ENCODE measurements at places on chromosomes 6 and 20.

DNA sequence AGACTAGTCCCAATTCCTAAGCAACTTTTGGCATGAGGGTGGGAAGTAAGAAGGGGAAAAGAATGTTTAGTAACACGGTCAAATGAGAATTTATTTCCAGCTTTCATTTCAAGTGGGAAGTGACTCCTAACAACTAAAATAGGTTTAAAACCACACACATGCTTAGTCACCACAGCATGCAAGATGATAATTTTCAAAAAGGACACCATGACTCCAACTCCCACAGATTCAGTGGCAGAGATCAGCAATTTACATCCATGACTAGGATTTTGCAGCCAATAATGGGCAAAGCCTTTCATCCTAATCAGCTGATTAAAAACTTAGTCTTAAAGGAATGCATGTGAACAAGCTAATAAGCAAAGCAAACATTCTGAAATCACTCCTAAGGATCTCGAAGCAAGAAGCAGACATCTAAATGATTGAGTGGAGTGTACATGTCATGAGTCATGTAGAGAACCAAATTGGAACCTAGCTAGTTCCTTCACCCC lies 48.1 kb upstream of the GCLC start:
- DNase-seq: no peak

GRCh38 chr20:51412333-51412871 lies 130.1 kb downstream of the NFATC2 start:
- peak; percentile 34 for DNase-seq

DNA sequence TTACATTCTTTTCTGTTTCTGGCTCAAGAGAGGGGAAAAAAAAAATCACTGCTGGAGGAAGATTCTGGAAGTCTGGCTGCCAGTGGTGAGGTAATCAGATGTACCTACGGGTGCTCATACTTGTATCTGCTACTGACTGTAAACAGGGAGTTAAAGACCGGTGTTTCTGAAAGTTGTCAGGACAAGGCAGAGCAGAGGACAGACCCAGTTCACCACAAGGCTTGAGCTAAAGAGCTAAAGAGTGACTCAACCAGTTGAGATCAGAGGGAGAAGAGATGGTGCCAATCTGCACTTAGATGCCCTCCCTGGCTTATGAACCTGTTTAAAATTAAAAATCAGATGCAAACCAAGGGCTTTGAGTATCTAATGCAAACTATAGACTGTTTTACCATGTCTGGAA lies 55.4 kb downstream of the CEP162 start:
- DNase-seq: no peak

- no peak for DNase-seq
Observed at GRCh38 chr6:22709803-22710202, 140.4 kb downstream of the HDGFL1 start.

GRCh38 chr6:43078691-43079090 lies 2.6 kb downstream of the PTK7 start:
- DNase-seq: no peak

GRCh38 chr6:33607784-33608161 lies 13.3 kb upstream of the ITPR3 start:
- no peak for DNase-seq

- peak; percentile 44 for DNase-seq
Observed at GRCh38 chr6:97669191-97670031, 386.4 kb upstream of the MMS22L start.

DNA sequence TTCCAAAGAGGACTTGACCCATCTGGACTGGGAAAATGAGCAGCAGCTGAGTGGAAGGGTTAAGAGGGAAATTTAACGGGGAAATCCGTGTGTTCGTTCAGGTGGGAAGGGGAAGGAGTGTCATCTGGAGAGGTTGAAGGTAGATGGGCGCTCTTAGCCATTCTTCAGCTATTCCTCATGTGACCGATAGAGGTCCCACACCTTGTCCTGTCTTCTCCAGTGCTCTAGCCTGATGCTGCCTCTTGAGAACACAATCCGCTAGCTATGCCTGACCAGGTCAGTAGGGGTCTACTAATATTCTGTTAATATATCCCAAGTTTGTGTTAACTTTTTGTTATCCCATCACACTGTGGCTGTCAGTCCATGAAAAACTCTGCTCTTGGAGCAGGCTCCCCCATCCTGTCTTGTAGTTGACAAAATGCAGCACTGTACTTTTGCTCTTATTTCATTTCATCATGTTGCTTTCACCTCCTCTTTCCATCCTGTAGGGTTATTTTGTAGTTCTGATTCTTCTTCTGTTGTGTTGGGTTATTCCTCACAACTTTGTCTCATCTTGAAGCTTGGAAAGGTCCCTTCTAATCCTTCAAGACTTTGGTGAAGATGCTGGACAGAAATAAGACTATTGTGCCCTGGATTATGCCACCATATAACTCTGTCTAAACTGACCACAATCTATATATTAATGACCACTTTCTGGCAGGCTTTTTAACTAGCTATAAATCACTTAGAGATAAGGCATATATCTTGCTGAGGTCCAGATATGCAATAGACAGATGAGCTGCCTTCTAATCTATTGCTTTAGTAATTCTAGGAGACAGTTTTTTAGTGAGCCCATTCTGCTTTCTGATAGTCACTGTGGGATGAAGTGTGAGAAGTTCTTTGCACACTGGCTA lies 123.4 kb upstream of the SUPT3H start:
- no peak for DNase-seq

- no peak for DNase-seq
Observed at GRCh38 chr20:45456632-45457031, 12.9 kb upstream of the WFDC2 start.

DNA sequence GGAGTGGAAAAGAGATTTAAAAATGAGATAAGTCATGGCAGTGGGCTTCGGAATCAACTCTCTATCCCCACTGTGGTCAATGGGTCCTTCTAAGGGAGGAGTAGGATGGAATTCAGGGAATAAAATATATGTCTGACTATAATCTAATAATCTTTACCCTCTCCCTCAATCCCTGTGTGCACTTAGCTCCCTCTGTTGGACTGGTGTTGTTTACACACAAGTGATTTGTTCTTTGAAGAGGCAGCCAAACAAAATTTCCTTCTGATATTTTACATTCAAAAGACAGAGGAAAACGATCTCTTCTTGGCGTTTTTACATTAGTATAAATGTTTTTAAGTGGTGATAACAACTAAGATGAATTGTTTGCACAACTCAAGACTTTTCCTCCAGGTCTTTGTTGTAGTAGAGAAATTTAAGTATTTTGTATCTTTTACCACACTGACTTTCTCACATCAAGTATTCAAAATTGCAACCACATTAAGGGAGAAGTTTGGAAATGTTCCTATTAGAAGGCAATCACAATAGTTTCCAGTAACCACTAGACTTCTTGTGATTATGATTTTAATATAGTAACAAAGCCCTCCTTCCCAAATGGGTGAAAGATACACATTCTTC lies 317.8 kb downstream of the CENPW start:
- no peak for DNase-seq

DNA sequence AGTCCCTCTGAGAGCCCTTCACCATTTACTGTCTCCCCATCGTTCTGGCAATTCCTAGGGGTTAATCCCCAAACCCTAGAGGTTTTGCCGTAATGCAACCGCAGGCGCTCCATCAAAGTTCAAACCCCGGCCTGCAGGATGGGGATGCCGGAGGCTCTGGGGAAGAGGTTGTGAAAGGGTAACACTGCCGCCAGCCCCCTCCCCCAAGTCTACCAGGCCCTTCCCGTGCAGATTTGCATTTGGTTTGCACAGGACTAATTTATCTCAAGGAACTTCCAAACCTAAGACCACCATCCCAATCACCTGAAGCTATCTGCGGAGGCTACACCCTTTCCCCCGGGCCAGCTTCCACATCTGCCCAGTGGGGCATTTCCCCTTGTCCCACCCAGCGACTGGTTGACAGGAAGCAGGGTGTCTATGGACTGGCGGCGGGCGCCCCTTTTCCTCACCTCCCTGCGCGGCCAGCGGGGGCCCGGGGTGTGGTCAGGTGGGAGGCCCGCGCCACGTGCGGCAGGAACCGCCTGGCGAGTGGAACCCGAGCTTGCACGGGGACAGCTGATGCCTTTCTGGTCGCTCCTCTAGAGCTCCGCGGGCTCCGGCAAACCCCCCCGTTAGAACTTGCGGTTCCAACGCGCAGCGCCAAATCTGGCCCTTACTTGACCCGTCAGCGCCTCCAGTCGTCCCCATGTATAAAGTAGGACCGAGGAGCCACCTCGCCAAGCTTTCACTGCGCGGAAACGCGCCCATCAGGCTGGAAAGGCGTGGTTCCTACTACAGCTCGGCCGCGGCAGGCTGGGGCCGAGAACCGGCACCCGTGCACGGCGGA lies 9.4 kb upstream of the SLC4A11 start:
- no peak for DNase-seq

DNA sequence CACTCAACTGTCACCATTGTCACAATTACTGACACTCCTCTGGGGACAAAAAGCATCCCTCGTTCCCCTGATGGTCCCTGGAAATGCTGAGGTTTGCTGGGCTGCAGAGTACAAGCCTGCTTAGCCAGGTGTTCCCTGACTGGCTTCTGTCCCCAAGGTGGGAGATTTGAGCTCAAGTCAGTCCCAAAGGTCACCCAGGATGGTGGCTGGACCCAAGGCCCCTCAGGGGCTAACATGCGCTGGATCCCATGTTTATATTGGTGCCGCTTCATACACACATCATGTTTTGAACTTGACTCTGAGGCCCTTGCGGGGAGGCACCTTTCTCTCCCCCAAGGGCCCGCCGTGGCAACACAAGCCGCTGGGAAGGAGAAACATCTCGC lies 44.2 kb downstream of the PMEPA1 start:
- no peak for DNase-seq

DNA sequence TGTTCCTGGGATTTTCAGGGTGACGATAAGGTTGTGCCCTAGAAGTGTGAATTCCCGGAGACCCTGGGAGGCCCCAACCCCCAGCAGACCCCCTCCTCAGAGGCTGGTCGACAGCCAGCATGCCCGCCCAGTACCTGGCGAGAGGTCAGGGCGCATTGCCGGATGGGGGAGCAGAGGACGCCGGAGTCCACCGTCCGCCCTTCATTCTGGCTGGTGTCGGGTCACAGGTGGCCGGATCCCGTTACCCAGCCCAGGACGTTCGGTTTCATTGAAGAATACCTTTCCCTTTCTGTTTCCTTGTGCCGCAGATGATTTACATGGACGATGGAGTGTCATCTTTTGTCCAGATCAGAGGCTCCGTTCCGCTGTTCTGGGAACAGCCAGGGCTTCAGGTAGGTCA lies 61.3 kb downstream of the SYNJ2 start:
- no peak for DNase-seq

- DNase-seq: no peak
Observed at GRCh38 chr6:163170294-163170883, 244.1 kb upstream of the QKI start.

GRCh38 chr6:80331974-80332373 lies 225.5 kb downstream of the BCKDHB start:
- DNase-seq: no peak

DNA sequence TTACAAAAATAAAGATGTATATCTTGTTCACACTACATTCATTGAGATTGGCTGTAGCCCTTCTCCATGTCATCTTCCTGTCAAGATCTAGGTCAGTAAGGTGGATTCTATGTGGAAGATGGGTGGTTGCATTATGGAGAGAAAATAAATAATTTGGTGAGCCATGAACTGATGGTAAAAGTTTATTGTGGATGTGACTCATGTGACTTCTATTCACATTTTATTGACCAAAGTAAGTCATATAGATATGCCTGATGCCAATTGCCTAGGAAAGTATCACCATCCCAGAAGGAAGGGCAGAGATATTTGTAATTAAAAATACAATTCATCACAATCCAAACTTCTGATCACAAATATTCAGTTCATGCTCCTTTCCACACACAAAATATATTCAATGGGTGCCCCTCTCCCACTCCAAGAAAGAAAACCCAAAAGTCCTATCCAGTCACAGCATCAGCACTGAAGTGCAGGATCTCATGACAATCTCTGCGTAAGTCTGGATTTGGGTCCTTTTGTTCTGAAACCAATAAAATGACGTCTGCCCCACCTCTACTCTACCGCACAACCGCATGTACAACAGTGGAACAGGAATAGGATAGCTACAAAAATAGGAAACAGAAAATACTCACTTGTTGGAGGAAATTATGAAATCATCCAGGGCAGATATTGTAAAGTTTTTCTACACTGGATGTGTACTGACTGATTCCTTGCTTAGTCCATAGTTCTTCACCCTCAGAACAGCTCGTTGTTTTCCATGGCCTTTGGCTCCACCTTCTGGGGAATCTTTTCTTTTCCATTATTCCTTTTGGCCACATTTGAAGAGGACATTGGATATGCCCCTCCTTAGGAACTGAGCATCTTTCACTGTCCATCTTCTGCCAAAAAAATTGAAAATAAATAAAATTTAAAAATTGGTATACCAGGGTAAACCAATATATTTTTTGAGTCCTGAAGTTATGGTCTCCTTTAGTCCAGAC lies 16.1 kb upstream of the SLC17A3 start:
- DNase-seq: no peak

GRCh38 chr6:13550656-13551055 lies 23.7 kb upstream of the SIRT5 start:
- no peak for DNase-seq

GRCh38 chr6:43743682-43744381 lies 26.2 kb upstream of the VEGFA start:
- no peak for DNase-seq
